Activated T-helper 1 cell treated with anti-CD3 and anti-CD28 coated beads, Interleukin-2, amount 50 U/mL, for 16 hours (primary cell): ENCODE measurements at places on chromosomes 1 and 21.

DNA sequence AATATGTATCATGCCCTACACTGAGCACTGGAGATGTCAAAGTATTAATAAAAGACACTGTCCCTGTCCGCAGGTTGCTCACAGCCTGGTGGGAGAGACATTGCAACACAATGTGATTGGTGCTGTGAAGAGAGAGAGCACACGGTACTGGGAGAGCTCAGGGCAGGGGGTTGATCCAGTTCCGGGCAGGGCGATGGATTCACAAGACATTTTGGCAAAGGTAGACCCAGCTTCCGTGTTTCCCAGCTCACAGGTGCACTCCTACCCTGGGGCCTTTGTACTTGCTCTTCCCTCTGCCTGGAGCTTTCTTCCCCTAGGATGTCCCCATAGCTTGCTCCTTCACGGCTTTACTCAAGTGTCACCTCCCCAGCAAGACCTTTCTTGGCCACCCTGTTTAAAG is 1.4 kb downstream of the PLA2G5 start:
- no peak for DNase-seq

DNA sequence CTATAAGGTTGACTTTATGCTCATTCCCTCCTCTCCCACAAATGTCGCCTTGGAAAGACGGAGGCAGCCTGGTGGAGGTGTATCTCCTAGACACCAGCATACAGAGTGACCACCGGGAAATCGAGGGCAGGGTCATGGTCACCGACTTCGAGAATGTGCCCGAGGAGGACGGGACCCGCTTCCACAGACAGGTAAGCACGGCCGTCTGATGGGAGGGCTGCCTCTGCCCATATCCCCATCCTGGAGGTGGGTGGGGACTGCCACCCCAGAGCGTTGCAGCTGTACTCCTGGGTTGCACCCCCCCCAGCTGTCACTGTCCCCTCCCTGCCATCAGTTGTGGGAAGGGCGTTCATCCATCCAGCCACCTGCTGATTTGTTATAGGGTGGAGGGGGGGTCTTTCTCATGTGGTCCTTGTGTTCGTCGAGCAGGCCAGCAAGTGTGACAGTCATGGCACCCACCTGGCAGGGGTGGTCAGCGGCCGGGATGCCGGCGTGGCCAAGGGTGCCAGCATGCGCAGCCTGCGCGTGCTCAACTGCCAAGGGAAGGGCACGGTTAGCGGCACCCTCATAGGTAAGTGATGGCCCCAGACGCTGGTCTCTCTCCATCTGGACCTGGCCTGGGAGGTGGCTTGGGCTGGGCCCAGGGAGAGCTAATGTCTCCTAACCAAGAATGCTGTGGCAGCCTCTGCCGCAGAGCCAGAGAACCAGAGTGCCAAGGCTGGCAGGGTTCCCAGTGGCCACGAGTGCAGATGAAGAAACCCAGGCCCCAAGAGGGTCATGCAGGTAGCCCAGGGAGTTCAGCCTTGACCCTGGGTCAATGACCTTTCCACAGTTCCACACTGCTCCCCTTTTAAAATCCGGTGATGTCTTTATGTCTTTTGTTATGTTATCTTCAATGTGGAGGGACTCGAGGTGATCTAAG is 13.1 kb downstream of the PCSK9 start:
- no peak for DNase-seq

DNA sequence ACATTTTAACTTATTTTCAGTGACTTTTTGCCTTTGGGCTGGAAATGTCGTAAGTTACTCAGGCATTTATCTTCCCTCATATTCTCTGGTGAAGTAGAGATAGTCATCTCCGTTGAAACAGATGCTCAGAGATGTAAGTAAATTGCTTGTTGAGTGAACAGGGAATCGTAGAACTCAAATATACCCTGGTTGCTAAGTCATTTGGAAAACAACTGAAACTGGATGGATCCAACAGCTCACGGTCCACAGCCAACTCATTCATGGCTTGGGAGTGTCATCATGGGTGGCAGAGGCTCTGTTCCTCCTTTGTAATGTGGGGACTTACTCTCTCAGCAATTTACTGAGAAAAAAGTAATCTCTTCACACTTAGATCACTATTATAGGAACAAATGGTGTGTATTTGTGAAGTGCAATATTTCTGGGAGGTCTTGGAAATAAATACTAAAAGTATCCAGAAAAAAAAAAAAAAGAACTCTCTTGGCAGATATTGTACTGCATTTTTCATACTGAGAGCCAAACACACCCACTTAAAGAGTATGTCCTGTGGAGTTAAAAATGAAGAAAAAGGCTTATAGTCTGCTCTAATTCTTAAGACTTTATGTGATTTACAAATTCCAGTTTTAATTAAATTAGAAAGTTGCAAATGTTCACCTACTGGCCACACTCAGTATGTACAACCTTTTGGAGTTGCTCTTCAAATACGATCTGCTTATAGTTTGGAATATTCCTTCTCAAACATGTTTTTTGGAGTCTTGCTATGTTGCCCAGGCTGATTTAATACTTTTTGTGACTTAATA is 107.4 kb downstream of the LEPR start:
- no peak for DNase-seq

- DNase-seq, result no peak
Measured at GRCh38 chr21:31872452-31873274, at the start of gene HUNK. TSS of gene HUNK (plus strand) at chr21:31873020. CDS start at chr21:31873675, 655 bp downstream.

DNA sequence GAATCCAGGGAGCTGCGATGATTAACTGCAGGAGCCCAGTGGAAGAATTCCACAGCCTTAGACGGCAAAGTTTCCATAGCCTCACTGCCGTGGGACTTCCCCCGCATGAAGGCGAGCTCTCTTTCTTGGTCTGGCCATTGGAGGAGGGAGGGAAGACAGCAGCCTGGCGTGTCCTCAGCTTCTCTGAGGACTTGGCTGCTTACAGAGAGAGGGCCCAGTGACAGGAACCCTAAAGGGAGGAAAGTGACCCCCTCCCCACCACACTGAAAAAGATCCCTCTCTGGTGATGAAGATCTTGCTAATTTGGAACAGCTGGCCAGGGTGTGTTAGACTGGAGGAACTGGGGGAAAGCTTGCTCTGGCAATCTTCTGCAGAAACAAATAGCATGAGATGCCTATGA is 41.0 kb downstream of the ATP2B4 start:
- DNase-seq, result no peak

GRCh38 chr1:29123053-29123886 is 433 bp downstream of the TMEM200B start:
- DNase-seq, result no peak

DNA sequence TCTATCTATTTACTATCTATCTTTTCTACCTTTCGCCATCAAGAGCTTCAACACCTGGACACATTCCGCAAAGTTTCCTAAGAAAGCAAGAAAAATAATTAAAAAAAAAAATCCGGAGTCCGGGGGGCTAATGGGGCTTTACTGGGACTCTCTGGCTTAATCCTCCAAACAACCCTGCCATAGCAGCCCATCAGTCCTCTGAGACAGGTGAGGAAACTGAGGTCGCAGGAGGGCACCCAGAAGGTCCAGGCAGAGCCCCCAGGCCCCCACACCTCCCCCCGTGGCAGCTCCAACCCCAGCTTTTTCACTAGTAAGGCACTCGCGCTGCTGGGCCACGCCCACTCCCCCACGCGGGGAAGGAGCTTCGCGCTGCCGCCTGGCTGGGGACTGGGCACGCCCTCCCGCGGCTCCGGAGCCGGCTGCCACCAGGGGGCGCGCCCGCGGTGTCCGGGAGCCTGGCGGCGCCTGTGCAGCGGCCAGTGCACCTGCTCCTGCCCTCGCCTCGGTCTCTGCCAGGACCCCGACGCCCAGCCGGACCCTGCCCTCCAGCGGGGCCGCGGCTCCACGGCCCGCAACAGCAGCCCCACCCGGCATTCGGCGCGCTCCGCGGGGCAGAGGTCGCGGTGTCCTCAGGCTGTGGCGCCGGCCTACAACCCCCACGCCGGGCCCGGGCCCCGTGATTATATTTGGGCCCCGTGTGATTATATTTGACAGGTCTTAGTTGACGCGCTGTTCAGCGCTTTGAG is 54.1 kb upstream of the SAMD11 start:
- peak; percentile 79 for DNase-seq

DNA sequence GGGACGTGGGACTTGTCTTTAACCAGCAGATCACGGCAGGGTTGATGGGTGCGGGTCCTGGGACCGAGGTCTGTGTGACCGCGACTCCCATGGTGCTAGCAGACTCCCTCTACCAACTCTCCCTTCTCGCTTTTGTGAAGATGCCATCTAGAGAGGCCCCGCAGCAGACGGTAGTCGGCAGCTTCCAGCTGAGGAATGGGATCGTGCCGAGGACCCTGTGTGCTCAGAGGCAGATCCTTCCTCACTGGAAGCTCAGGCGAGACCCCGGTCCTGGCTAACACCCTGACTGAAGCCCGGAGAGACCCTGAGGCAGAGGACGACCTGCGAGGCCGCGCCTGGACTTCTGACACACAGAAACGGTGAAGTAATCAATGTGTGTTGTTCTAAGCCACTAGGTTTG is 12.5 kb upstream of the SPATC1L start:
- no peak for DNase-seq

GRCh38 chr1:15954316-15954715 is 21.6 kb downstream of the ZBTB17 start:
- no peak for DNase-seq

DNA sequence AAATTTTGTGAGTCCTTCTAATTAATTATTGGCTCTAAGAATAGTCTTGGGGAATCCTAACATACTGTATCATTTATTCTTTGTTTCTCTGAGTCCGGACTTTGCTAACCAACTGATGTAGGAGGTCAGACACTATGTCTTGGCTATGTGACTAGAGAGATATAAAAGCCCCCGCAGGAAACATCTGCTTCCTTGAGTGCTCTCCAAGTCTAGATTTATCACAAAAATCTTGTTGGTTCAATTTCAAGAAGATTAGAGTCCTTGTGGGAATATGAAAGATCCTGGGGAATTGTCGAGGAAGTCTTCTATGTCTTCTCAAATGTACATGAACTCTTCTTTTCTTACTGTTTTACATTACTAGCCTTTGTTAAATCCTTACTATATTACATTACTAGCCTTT is 1712.5 kb downstream of the NCAM2 start:
- DNase-seq, result no peak

- no peak for DNase-seq
Measured at GRCh38 chr1:6222636-6223035, 13.1 kb downstream of the ICMT start.

- no peak for DNase-seq
Measured at GRCh38 chr1:25458541-25459298, 28.0 kb downstream of the MACO1 start.

DNA sequence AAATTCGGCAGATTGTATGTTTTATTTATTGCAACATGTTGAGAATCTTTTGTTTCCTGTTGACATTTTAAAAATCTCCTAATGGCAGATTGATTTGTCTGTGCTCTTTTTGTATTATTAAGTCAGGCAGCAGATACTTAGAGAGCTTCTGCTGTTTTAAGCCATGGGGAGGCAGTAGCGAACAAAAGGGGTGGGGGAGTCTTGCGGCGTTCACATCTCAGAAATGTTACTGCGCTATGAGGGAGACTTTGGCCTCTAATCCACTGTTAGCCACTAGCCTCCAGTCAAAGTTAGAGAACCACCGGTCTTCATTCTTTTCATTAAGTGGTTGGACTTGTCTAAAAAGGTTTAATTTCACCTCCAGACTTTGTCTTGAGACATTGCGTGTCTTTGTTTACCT is 93.6 kb downstream of the DYRK1A start:
- no peak for DNase-seq

DNA sequence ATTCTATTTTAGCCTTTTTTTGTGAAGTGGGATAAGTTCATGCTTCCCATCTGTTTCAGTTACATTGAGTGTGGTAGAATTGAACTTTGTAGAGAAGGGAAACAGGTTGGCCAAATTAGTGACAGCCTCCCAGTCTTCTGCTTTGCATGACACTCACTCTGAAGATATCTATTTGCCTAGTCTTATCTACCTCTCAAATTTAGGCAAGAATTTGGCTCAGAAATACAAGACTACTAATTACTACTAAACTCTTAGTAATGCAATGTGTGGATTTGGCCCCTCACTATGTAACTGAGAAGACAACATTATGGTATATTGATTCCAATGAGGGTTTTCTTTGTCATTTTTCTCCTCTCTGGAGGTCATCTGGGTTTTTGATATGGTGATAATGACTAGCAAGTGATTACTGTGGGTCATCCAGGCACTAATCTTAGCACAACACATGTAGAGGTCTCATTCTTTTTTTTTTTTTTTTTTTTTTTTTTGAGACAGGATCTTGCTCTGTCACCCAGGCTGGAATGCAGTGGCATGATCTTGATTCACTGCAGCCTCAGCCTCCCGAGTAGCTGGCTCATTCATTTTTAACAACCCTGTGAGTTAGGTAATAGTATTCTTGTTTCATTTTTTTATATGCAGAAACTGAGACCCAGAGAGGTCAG is 6.3 kb downstream of the FAM20B start:
- no peak for DNase-seq

DNA sequence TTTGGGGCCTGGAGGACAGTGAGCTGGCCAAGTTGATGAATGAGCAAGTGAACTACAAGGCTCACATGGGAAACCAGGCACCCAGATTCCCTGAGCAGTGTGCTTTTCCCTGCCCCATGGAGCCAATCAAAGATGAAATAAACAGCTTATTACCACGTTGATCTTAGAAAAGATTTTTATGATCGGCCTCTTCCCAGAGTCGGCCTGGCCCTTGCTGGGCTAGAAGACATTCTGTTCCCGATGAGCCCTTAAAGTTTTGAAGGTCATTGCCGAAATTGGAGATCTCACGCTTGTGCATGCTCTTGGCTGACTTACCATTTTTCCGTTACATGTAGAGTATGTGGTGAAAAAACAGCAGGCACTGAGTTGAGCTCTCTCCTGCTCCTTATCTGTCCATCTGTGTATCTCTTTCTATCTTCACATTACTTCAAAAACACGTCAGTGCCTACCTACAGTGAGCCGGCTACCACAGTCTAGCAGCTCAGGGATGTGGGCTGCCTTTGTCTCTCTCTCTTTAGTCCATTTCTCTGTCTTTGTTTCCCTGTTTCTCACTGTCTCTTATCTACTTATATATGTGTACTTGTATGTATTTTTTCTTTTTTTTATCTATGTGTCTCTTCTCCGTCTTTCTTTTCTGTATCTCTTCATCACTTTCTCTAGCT is 248.8 kb upstream of the USP24 start:
- no peak for DNase-seq

- no peak for DNase-seq
Measured at GRCh38 chr1:91428182-91428798, 23.7 kb upstream of the HFM1 start.

- DNase-seq, result peak; percentile 73
Measured at GRCh38 chr1:205528887-205529825, 24.7 kb downstream of the CDK18 start.

DNA sequence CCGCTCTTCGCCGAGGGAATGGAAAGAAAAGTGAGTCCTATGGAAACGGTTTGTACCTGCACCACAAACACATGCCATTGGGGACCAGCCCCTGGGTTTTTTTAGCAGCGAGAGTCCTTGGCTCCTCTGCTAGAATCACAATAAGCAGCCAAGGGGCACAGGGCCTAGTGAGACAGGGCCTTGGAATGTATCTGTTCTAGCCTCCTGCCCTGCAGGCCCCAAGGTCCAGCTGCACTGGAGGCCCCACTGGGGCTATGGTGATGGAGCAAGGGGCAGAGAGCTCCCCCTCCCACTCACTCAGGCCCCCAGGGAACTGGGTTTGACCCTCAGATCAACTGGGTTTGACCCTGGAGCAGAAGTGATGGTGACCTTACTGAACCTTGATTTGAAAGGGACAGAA is 14.4 kb downstream of the SHISA4 start:
- no peak for DNase-seq
